ENCODE measurements at places on chromosomes 6 and 20.

DNA sequence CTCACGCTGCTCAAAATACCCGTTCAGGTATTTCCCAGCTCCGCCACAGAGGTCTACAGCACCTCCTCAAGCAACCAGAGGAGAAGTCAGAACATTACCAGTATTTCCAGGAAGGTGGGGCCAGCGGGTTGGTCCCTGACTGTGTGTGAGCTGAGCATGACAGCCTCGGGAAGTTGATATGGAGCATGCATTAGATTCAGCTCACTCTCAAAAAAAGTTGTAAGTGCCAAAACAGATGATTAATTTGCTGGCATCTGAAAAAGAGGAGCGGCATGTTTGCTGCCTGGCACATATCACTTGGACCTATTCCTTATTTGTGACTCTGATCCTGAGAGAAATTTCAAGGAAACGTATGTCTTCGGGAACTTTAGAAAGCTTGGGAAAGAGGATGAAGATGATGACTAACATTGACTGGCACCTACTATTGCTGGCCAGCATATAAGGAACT lies 32.3 kb downstream of the ELOVL2 start:
- DNase-seq = no peak

GRCh38 chr6:53979468-53980067 lies 131.7 kb upstream of the MLIP start:
- no peak for DNase-seq

DNA sequence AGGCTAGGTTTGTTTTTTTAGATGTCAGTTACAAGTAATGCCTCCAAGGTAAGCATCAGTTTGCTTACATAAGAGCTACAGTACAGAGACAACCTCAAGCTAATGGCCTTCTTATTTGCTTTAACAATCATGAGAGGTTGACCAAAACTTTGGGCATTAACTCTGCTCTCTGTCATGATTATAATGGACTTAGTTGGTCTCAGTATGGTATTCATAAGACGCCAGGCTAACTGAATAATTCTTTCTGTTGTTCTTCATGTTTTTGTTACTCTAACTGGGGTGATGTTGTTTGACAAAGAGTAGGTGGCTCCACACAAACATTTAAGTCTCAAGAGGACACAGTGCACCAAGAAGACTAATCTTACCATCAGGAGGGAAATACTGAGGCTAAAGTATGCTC lies 9.8 kb downstream of the CST9 start:
- DNase-seq = no peak

- DNase-seq = no peak
Measured at GRCh38 chr6:126433927-126434326, 94.0 kb downstream of the CENPW start.

DNA sequence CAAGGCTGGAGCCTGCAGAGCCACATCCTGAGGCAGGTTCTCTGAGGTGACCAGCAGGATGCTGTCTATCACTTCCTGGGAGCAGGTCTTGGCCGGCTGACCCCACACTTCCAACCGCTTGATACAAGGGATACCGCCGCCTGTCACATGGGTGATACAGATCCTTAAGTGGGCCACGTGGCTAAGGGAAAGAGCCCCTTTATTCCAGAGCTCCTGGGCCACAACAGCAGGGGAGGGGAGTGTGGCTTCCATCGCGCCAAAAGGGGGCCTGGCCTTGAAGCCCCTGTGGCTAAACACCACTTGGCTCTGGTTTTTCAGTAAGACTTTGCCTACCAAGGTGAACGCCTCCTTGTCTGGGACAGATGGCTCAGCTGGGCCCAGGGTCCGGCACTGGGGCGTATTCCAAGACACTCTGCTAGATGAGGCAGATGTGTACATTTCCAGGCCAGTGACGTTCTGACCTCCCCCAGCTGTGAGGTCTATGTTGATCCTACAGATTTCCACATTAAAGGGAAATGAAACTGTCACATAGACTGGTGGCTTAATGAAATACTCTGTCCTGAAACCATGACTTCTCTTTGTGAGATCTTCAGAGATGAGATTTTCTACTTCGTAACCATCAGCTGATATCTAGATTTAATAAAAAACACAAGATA lies 37.6 kb upstream of the AVP start:
- DNase-seq = no peak

DNA sequence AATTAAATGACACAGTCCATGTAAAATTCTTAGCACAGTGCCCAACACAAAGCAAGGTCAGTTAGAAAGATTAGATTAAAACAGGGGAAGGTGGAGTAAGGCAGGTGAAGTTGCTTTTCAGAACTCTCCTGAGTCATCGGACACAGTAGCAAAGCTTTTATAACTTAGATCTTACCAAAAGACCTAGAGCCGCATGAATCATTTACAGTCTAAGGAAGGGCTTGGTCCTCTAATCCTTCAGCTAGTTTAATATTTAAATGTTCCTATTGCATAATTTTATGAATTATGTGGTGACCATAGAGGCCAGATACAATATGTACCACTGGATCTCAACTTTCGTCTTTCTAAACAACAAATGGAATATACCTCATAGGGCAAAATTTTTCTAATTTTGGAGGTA lies 202.1 kb upstream of the SNX9 start:
- DNase-seq = no peak

DNA sequence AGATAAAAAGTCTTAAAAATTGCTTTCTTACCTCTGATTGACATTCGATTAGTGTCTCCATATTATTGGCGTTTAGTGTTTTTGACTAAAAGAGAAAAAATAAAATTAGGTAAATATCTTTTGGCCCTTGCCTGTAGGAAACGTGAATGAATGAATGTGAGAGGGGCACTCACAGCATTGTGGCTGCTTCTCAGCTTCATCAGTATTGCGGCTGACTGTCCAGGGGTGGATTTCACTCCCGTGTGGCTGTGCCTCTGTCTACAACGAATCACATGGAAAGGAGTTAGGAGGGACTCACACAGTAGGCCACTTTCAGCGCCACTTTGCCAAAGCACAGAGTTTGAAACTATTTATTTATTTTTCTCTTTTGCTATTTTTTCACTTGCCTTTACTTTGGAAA lies 844 bp downstream of the TAGAP start:
- no peak for DNase-seq

DNA sequence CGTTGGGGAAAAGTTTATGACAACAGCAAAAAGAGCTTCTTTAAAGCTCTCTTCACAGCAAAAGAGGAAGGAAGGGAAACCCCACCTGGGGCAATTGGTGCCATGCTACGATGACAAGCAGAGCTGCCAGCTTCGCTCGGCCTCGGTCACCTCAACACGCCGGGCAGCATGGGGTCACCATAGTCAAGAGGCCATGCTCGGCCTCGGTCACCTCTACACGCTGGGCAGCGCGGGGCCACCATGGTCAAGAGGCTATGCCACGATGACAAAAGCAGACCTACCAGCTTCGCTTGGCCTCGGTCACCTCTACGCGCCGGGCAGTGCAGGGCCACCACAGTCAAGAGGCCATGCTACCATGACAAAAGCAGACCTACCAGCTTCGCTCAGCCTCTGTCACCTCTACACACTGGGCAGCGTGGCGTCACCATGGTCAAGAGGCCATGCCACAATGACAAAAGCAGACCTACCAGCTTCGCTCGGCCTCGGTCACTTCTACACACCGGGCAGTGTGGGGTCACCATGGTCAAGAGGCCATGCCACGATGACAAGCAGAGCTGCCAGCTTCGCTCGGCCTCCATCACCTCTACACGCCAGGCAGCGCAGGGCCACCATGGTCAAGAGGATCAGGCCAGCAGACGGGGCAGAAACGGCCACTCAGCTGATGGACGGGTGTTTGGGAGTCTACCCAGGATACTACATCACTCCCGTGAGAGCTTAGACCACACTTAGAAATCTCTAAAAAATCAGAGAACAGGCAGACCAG lies 12.1 kb downstream of the APMAP start:
- no peak for DNase-seq

DNA sequence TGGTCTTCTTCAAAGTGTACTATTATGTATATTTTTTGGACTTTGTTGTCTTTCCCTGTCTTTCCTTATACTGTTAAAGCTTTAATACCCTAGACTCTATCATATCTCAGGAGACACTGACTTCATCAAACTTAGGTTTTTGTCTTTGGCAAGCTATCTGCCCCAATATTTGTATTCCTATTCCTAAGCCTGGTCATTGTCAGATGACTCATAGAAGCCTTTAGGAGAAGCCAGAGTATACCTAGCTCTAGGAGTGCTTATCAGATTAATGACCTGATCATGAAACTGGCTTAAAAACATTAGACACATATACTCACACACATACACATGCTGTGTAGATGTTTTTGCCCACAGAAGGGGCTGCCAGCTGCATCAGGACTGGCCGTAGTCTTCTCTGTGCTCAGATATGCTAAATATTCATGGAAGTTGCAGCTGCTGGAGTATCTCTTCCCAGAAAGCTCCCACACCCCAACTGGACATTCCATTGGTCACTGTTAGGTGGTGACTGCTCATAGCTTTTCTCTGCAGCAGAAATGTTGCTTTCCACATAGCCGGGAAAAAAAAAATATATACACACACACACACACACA lies 102.0 kb downstream of the ANKS1A start:
- no peak for DNase-seq

DNA sequence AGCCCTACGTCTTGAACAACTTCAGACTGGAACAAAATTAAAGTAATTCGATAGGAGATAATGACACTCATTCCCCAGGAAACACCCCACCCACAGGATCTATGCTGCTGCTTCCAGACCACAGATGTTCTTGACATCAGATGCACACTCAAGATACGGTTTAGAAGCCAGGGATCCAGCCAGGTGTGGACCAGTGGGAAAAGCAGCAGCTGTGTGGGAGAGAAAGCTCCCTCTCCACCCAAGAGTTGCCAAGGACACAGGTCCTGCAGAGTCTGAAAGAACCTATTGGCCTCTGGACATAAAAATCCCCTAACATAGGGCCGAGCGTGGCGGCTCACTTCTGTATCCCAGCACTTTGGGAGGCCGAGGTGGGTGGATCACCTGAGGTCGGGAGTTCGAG lies 91.7 kb upstream of the NFATC2 start:
- DNase-seq = no peak

DNA sequence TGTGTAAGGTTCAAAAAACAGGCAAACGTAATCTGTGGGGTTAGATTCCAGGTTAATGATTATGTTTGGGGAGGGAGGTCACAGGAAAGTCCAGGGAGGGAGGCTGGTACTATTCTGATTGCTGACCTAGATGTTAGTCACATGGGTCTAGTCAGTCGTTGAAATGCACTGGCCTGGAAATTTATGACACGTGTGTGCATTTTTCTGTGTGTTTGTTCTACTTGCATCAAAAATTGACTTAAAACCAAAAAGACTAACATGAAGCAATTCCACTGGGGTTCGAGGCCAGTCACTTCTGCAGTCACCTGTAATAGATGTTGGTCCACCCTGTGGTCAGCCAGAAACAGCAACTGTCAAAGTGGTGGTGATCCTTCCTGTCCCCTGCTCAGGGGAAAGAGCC lies 104.2 kb upstream of the MLN start:
- DNase-seq = no peak

GRCh38 chr20:53069132-53069531 lies 97.0 kb downstream of the TSHZ2 start:
- DNase-seq = no peak

DNA sequence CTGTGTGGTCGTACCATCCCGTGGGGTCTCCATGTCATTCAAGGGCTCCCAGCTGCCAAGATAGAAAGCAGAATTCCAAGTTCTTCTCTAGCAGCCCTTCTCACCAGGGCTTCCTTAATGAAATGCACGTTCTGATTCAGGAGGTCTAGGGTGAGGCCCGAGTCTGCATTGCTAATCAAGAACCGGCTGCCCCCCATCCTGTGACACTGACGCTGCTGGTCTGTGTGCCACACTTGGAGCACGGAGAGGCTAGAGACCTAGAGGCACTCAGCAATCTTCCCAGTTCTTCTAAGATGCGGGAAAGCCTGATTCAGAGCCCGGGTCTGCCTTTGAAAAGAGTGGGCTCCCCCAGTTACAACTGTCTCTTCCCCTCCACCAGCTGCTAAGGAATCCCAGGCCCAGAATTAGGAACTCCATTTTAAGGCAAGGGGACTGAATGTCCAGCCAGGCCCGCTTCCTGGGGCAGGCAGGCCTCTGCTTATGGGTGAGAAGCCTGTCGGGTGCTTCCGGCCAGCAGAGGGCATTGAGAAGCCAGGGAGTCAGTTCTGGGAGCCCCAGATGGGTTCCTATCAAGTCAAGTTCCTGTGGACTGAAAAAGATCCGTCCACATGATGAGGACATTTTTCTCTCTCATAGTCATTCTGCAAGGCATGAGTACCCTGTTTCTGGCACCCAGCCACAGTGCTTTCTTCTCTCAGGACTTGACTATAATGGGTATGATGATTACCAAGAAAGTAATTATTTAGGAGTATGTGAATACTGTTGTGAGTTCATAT lies 69.8 kb upstream of the RIN2 start:
- DNase-seq = no peak

DNA sequence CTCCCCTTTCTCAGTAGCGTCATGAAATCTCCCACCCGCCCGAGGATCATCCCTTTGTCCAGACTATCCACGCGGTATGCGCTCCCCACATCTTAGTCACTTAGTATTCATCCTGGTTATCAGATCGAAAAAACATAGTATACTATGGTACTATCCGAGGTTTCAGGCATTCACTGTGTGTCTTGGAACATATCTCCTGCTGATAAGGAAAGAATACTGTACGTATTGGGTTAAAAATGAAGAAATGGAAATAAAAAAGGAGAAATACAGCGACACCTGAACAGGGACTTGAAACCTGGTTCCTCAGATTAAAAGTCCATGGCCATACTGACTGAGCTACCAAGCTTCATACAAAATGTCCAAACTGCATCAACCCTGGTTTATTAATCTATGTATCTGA lies 14.0 kb downstream of the HMGN4 start:
- DNase-seq = no peak

DNA sequence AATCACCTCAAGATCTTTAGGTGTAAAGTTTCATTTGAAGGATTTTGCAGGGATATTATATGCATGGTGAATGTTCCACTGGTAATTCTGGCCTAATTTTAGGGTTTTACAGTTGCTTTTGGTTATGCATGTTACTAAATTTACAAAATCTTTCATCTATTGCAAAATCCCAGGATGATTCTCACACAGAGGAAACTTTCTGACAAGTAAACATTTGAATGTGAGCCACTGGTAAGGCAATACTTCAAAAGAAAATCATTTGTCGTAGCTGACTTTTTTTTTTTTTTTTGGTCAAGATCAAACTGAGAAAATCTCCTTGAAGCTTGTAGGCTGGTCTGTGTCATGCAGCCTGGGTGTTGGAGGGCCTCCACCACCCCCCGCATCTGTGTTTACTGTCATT lies 141.9 kb upstream of the EXOC2 start:
- no peak for DNase-seq

DNA sequence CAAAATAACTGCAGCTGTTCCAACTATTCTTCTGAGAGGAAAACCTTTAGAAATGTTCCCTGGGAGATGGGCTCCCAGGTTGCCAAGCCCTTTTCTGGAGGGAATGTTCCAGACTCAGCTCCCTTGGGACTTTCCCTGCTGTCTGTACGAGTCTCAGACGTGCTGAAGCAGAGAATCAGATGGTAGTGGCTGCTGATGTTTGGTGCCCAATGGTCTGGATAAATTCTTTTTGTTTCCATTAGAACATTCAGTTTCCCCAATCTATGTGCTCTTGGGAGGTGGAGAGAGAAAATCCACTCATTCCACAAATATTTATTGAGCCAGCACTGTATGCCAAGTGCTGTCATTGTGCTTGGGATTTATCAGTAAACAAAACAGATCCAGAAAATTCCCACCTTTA lies 40.0 kb downstream of the SNHG17 start:
- DNase-seq = no peak

- DNase-seq = no peak
Measured at GRCh38 chr20:41733151-41733550, 115.0 kb upstream of the CHD6 start.

Data from cortex of kidney (tissue), 1 donor.